ENCODE measurements at places on chromosomes 1 and 21.
A peak's percentile ranks its signal among the peaks of the same experiment; 100 is the strongest.

DNA sequence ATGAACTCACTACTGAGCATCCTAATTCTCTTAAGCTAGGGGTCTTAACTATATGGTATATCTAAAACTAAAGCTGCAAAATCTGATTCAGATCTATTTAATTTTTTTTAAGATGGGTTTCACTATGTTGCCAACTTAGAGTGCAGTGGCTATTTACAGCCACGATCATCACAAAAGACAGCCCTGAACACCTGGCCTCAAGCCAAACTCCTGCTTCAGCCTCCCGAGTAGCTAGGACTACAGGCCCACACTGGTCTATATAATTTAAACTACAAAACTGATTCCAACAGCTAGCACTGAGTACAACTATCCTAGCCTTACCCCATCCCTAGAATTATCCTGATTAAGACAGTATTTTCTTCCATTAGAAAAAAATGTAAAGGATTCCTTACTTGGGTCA lies 37.1 kb downstream of the EIF4G3 start:
- DNase-seq: no peak

DNA sequence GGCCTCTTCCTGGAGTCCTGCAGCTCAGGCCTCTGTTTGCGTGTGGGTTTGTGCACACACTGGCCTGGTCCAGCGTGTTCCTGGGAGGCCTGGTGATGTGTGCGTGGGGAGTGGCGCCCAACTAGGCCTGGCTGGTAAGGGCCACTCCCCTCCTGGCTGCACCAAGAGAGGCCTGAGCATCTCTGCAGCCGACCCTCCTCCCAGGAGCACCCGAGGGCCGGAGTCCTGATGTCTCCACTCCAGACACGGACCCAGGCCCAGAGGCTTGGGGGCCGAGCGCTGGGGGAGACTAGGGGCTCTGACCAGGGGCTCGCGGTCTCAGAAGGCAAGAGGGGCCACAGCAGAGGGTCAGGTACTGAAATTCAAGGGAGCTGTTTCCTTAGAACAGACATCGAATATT lies 33.3 kb downstream of the MORN1 start:
- no peak for DNase-seq

- DNase-seq: no peak
Measured at GRCh38 chr1:159941591-159942560, 3.5 kb downstream of the IGSF9 start.

- no peak for DNase-seq
Measured at GRCh38 chr21:46022551-46023525, 41.3 kb downstream of the COL6A1 start.

- no peak for DNase-seq
Measured at GRCh38 chr1:7842517-7842916, 10.3 kb downstream of the UTS2 start.

- DNase-seq: peak; percentile 72
Measured at GRCh38 chr1:12518931-12519692, 98.9 kb downstream of the DHRS3 start.

GRCh38 chr1:41629571-41629970 lies 145.1 kb upstream of the EDN2 start:
- DNase-seq: no peak

DNA sequence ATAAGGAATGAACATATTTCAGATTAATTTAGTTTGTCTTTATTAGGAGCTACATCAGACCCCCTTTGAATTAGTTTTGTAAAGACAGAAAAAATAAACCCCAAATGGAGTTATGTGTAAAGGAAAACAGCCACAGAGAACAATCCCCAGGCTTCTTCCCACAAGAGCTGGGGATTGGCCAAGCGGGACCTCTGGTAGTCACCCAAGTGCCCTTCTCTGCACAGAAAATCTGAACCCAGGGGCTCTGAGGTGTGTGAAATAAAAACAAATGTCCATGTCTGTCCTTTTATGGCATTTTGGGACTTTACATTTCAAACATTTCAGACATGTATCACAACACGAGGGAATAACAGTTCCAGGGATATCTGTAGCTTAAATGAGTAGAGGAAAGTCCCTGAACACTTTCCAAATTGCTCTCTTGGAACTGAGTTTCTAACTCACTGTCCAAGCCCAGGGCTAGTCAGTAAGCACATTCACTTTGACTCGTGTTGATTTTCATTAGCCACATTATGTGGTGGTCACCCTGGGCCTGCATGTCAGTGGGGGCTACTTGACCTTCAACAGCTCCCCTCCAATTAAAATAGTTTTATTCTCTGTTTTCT lies 22.5 kb downstream of the DPT start:
- no peak for DNase-seq

DNA sequence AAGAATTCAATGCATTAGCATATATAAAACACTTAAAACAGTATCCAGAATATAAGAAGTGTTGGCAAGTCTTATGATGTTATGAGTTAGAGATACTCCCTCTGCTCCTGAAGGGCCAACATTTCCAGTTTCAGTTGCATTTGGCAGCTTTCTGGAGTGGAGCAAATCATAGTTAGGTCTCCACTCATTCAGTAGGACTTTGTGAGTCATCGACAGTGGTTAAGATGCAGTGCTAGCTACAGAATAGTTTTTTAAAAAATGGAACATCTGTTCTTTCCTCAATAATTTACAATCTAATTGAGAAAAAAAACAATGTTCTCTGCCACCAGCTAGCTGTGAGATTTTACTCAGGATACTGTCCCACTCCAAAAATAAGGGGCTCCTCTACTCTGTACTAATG lies 389.1 kb downstream of the HLX start:
- DNase-seq: peak; percentile 54

DNA sequence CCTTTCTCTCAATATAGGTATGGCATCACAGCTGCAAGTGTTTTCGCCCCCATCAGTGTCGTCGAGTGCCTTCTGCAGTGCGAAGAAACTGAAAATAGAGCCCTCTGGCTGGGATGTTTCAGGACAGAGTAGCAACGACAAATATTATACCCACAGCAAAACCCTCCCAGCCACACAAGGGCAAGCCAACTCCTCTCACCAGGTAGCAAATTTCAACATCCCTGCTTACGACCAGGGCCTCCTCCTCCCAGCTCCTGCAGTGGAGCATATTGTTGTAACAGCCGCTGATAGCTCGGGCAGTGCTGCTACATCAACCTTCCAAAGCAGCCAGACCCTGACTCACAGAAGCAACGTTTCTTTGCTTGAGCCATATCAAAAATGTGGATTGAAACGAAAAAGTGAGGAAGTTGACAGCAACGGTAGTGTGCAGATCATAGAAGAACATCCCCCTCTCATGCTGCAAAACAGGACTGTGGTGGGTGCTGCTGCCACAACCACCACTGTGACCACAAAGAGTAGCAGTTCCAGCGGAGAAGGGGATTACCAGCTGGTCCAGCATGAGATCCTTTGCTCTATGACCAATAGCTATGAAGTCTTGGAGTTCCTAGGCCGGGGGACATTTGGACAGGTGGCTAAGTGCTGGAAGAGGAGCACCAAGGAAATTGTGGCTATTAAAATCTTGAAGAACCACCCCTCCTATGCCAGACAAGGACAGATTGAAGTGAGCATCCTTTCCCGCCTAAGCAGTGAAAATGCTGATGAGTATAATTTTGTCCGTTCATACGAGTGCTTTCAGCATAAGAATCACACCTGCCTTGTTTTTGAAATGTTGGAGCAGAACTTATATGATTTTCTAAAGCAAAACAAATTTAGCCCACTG lies 11.5 kb downstream of the HIPK1 start:
- no peak for DNase-seq

- no peak for DNase-seq
Measured at GRCh38 chr1:220873868-220874655, 5.2 kb upstream of the HLX start.

GRCh38 chr1:36420409-36420808 lies 22.7 kb upstream of the LSM10 start:
- DNase-seq: no peak

GRCh38 chr1:185585770-185586169 lies 148.4 kb upstream of the HMCN1 start:
- DNase-seq: no peak

DNA sequence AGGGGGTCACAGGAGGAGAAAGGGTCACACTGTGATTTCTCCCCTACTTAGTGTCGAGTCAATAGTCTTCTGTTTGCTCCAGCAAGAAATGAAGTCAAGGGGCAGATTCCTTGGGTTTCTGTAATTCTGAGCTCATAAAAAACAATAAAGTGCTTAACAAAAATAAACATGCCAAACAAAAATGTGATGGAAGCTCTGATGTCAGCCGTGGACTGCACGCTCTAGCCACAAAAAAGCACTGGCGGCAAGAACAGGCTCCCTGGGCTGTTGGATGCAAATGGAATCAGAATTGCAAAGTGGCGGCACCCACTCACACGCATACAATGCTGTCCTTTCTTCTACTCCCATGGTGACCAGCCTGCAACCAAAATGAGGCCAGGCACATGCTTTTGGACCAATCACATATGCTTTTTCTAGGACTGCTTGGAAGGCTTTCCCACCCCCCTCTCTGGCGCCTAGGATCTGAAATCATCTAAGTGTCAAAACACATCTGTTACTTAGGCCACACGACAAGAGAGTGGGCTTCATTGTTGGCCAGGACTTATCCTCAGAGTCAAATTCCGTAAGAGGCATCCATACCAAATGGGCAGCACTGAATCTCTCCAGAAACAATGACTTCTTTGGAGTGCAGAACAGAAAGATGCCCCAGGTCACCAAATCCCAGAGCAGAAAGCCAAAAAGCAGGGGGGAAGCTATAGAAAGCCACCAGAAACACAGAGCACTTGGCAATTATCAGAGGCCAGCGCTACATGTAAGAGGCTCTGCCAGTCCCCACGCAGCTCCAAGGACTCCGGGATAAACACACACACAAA lies 9.2 kb downstream of the C1orf198 start:
- peak; percentile 77 for DNase-seq

GRCh38 chr1:29482991-29483390 lies 246.7 kb downstream of the PTPRU start:
- DNase-seq: no peak

GRCh38 chr21:25964926-25965325 lies 205.6 kb downstream of the APP start:
- DNase-seq: no peak

DNA sequence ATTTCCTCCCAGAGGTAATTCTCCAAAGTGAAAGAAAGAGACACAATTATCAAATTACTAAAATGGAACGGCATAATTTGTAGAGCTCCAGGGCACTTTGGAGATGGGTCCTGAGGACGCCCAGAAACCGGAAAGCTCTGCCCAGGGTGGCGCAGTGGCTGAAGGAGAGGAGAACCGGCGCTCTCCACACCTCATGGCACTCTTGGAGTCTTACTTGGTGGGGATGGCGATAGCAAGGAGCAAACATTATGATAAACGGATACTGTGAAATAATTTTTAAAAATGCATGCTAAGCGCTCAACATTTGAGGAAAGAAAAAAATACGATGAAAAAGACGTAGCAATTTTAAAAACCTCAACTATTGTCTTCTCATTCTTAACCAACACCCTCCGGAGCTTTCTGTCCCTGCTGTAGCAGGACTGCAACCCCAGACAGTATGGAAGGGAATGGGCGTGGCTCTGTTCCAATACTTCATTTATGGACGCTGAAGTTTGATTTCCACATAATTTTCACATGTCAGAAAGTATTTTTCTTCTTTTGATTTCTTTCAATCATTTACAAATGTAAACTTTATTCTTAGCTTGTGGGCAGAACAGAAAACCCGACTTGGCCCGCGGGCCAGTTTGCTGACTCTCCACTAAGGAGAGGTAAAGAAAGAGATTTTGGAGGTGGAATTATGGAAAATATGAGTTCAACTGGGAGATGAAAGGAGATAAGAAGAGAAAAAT lies 1.1 kb downstream of the S100A11 start:
- no peak for DNase-seq

Measured in BJ (cell line).